ENCODE measurements at places on chromosomes 12 and 14.
A peak's percentile ranks its signal among the peaks of the same experiment; 100 is the strongest.

GRCh38 chr14:74018174-74018585 is 908 bp downstream of the ENTPD5 start:
- peak; percentile 75 for DNase-seq

DNA sequence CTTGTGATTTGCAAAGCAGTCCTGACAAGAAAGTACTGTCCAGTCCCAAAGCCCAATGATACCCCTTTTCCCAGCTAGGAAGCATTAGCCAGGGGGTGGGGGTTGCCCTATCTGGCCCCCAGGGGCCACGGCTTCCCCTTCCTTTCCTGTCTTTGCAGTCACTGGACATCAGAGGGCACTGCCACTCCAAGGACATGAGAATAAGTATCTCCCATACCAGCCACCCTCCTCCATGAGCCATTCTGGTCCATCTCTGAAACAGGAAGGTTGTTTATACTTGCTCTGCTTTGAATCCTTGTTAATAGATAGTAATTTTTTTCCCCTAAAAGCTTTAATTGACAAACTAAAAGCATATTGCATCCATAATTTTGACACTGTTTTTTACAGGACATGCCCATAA is 29.7 kb downstream of the RBM19 start:
- no peak for DNase-seq

- peak; percentile 50 for DNase-seq
Measured at GRCh38 chr12:52207895-52208294, 16.1 kb upstream of the KRT80 start.

GRCh38 chr12:91877022-91877421 is 268.6 kb downstream of the BTG1 start:
- peak; percentile 95 for DNase-seq

DNA sequence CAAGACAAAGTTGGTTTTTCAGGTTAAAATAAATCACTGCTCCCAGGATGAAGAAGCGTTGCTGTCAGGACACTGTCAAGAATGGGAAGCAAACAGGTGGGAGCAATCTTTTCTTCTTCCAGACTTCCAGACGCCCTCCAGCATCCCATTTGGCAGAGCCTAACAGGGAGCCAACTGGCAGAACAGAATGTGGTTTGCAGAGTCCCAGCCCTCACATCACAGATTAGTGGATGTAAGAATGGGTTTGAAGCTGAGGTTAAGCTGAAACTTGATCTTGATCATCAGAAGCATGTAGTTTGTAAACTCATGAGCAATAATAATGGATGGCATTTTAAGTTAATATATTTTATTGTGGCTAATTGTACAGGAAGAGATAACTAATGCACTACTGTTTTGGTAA is 636.4 kb downstream of the SLC6A15 start:
- no peak for DNase-seq

DNA sequence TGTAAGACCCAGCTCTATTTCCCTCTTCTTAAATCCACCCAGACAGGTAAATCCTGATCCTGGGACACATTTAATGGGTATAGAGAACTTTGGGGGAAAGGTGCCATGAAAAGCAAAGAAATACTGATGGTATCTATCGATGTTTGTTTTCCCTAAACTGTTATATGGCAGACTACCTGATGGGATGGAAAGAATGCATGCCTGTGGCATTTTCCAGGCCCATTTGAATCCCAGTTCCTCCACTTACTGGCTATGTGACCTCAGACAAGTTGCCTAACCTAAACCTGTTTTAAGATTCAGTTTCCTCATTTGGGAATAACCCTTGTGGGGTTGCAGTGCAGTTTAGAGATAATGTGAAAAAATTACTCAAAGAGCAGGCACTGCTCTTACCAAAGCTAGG is 404.5 kb downstream of the FUT8 start:
- peak; percentile 14 for DNase-seq

DNA sequence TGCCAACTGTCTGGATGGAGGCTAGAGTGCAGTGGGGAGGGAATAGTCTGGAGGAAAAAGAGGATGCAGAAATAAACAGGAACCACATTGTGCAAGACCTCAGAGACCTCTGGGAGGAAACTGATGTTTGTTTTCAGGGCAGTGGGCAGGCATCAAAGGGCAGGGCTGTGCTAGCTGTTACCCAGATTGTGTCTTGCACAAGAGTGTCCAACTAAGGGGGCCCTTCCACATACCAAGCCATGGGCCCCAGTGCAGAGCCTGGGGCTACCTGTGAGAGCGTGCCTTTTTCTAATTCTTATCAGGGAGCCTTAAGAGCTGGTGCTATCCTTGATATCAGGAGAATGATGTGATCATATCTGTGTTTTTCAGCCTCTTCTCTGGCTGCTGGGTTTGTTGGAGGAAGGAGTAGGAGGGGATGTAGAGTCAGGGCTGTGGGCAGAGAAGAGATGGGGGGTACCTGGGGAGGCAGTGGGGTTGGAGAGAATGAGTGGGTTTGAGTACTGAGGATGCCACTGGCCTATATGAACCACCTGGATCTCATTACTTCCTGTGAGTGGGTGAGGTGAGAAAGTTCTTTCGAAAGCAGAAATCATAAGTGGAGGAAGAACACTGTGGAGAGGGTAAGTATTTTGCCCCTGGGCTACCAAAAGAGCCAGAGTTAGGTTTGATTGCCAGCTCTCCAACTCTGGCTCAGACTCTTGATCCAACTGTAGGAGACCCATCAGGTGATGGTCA is 259.2 kb upstream of the CRY1 start:
- DNase-seq, result peak; percentile 53

- peak; percentile 37 for DNase-seq
Measured at GRCh38 chr14:102272392-102272791, 32.6 kb downstream of the MOK start.

- no peak for DNase-seq
Measured at GRCh38 chr12:65465766-65466547, 187.5 kb downstream of the MSRB3 start.

- no peak for DNase-seq
Measured at GRCh38 chr12:123105211-123105826, 45.6 kb downstream of the PITPNM2 start.

DNA sequence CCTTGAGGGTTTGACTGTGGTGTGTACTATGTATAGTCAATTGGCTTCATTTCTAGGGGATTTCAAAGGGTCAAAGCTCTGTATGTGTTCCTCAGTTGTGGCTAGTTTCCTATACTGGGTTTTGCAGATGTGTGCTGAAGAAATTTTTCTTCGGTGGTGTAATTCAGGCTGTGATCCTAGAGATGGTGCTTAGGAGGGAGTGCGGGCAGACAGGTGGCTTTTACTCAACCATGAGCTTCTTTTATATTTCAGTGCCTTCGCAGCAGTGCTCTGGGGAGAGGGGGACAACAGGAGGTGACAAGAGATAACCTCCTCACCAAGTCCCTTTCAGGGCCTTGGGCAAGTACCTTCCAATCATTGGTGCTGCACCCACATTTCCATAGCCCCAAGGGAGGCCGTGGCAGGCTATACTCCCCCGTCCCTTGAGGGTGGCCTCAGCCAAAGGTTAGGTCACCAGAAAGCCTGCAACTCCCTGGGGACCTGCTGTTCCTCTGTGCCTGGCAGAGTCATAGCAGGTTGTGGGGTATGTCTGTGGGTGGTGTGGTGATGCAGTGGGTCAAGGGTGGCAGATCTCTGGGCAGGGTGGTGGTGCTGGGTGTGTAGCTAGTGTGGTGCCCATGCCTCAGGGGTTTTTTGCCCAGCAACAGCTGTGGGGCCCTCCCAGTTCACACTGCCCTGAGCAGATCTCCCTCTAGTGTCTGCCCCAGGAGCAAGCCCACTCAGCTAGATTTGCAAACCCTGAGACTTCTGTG is 37.0 kb upstream of the TMX1 start:
- DNase-seq, result peak; percentile 24

DNA sequence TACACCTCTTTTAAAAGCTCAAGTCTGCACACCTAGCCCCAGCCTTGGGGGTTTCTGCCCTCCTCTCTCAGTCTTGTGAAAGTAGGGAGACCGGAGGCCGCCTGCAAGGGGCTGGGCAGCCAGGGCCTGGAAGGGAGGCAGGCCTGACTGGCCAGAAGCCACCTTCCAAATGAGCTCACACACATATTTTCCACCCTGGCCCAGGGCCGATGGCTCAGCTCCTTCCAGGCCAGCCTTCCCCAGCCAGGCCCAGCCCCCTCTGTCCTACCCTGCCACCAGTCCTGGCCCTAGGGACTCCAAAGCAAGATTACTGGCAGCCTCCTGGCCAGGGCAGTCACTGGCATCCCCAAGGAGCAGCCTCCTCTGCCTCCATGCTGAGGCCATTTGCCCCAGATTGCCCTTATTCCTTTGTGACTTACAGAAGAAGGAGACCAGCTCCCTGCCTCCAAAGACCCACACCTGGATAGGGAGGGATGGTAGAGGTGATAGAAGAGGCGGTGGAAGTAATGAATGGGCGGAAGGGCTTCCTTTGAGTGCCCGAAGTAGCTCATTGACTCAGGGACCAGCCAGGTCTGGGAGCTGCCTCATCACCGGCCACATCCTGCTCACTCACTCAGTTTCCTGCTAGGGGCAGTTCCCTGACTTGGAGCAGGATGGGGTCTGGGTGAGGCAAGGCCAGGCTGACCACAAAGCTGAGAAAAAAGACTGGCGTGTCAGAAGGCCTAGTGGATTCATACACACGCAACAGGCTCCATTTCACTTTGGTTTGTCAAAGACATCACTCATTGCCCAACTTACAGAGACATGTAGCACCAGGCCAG is 14.8 kb downstream of the MMP14 start:
- peak; percentile 91 for DNase-seq

- no peak for DNase-seq
Measured at GRCh38 chr14:88895116-88895515, 70.7 kb downstream of the TTC8 start.

GRCh38 chr14:102965971-102966655 is 43.6 kb downstream of the AMN start:
- peak; percentile 50 for DNase-seq

- no peak for DNase-seq
Measured at GRCh38 chr12:11133816-11134215, 628 bp downstream of the TAS2R30 start.

- DNase-seq, result no peak
Measured at GRCh38 chr14:36647417-36647823, 14.2 kb upstream of the PAX9 start.

DNA sequence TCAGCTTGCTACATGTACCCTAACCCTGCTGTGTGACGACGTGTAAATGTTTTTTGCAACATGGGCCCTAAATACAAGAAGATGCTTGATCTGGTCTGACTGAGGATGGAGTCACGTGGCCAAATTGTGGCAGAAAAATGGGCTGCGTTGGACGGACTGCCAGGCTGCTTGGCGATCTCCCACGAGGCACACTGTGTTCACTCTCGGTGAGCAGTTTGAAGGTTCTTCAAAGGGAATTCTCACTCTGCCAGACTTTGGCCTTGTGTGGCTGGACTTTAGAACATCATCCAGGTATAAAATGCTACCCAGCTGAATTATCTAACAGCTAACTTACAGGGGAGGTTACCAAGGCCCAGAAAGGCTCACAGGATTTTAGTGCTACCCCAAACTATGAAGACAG is 85.1 kb downstream of the KDM2B start:
- DNase-seq, result no peak

DNA sequence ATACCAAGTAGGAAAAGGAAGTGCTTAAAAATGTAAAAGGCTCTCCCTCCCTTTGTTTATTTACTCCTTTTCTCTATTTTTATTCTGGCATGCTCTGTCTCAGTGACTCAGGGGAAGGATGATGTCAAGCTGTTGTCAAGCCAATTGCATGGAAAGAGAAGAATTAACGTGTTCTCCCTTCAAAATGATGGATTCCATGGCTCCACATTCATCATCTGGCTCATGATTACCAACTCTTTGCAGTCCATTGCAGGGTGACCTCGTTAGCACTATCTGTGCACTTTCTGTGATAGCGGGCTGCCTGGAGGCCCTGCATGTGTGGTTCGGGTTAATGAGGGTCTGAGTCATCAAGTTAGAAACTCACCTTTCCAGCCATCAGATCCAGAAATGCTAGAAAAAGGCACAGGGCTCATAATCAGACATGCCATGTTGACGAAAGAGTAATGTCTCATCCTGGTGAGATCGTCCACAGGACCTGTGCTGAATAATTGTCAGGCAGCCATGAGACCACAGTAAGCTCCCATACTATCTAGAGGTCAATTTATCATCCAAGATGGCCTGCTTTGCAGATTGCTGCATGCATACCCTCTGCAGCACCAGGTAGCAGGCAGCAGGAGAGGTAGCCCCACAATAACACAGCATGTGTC is 79.2 kb upstream of the BTG1 start:
- no peak for DNase-seq

DNA sequence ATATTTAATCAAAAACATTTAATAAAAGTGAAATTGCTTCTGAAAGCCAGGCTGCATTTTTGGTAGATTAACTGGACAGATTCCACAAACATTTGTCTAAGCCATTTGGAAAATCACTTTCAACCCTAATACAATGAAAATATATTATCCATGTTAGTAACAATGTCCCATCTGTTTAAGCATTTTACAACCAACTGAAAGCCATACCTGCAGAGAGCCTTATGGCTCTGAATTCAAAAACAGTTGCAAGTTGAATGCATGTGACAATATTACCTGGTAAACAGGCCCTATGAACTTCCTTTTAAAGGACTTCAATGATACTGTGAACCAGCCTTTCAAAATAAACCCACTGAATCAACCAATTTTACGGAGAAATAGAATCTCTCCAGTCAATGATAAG is 468.1 kb downstream of the BTG1 start:
- no peak for DNase-seq

DNA sequence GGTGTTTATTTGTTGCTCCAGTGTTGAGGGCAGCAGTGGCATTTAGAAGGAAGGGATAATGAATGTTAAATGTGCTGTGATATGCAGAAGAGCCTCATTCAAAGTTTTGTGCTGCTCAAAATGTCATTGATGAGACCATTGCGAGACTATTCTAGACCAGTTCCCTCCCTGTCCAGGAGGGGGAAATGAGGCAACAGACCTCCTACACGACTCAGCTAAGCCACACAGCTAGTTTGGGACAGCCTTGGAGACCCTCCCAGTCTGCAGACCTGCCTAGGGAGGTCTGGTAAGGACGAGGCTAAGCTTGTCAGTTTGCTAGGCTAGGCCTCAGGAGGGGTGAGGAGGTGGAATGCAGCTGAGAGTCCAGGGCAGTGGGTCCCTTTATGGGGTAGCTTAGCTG is 116.0 kb downstream of the NRXN3 start:
- DNase-seq, result no peak

DNA sequence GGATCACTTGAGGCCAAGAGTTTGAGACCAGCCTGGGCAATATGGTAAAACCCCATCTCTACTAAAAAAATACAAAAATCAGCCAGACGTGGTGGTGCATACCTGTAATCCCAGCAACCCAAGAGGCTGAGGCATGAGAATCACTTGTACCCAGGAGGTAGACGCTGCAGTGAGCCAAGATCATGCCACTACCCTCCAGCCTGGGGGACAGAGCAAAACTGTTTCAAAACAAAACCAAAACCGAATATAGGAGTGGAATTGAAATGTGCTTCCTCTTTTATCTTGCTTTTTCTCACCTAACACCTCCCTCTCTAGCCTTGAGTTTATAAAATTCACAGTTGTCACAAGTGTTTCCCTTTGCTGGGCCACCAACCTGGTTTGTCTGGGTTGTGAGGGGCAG is 181.9 kb downstream of the PAH start:
- peak; percentile 10 for DNase-seq

DNA sequence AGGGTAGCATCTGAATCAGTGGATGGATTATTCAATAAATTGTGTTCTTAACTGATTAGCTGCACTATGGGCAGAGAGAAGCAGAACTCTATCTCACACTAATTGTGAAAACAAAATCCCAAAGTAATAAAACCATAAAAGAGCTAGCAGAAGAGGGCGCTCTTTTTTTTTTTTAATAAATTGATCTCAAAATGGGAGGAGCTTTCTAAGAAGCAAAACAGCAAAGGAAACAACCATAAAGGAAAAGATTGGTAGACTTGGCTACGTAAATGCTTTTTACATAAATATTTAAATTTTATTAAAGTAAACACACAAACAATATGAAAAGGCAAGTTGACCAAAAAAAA is 1.5 kb upstream of the TM7SF3 start:
- DNase-seq, result peak; percentile 47

Data from suppressor macrophage treated with lipopolysaccharide for 1 hour (primary cell).